ENCODE measurements at places on chromosomes 6 and 20.

DNA sequence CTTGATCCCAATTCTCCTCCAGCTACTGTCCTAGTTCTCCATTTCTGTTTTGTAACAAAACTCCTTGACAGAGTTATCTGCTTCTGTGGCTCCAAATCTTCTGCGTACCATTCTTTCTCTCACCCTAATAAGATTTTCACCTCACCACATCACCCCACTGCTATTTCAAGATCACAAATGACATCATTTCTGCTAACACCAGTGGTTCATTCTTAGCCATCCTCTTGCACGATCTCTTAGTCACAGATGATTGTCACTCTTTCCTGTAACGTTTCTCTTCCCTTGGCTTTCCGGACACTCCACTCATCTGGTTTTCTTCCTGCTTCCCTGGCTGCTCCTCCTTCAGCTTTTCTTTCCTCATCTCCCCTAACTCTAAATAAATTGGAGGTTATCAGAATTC is 56.8 kb upstream of the FABP7 start:
- no peak overlapping the region for H3K4me3 ChIP-seq
- H3K36me3 ChIP-seq, result no peaks in the 10 kb centered on the region
- H3K27me3 ChIP-seq, result no peaks in the 10 kb centered on the region
- H3K4me1 ChIP-seq, result no peaks in the 10 kb centered on the region

DNA sequence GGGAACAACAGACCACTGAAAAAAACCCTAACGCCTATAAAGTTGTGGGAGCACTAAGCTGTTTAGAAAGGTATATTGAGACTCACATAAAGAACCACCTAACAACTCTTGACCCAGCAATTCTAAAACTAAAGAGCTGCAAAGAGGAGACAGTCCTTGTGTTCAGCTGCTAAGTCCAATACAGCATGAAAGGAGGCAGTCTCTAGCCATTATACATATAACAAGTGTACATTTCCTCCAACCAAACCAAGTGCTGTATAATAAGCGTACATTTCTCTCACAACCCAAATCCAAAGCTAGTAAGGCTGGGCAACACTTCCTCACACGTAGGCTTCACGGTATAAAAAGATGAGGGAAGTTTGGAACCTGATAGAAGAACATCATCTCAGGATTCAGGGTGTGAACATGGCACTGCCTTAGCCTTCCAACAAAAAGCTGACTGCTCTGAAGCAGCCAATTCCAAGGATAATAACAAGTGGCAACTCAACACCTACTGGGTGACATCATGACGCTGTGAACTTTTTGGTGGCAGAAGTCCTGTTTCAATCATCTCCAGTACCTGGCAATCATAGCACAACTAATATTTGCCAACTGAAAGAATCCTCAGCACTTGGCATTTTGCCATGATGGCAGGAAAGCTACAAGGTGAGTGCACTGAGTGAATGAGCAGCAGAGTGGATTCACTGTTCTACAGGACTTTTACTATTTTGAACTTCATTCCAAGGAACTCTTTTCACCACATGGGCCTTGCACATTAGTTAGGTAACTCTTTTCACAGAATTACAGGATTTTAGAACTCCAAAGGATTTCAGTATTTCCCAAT is 16.6 kb downstream of the TBC1D20 start:
- peaks cover 3% of the 10 kb centered on the region for H3K4me1 ChIP-seq
- H3K27ac ChIP-seq, result no peak overlapping the region
- H3K36me3 ChIP-seq, result peaks cover 47% of the 10 kb centered on the region
- no peak overlapping the region for H3K4me3 ChIP-seq

DNA sequence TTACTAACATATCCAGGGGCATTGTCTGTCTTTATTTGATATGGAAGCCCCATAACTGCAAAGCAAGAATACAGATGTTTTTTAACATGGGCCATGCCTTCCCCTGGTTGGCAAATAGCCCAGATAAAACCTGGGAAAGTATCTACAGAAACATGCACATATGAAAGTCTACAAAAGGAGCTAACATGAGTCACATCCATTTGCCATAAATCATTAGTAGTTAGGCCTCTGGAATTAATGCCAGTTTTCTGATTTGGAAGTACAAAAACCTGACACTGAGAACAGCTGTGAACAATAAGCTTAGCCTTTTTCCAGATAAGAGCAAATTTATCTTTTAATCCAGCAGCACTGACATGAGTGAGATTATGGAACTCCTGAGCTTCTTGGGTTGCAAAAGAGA is 418.0 kb upstream of the IMPG1 start:
- H3K4me1 ChIP-seq, result no peaks in the 10 kb centered on the region
- H3K27ac ChIP-seq, result no peak overlapping the region
- no peak overlapping the region for H3K4me3 ChIP-seq
- H3K36me3 ChIP-seq, result no peaks in the 10 kb centered on the region
- H3K27me3 ChIP-seq, result no peaks in the 10 kb centered on the region

GRCh38 chr20:38002422-38002821 is 30.8 kb downstream of the TTI1 start:
- DNase-seq, result no peak
- H3K27ac ChIP-seq, result no peak overlapping the region
- H3K27me3 ChIP-seq, result no peaks in the 10 kb centered on the region
- no peak overlapping the region for H3K4me3 ChIP-seq
- peaks cover 59% of the 10 kb centered on the region for H3K36me3 ChIP-seq

GRCh38 chr20:62751551-62752150 is 43.0 kb downstream of the NTSR1 start:
- DNase-seq, result no peak
- no peaks in the 10 kb centered on the region for H3K27me3 ChIP-seq
- H3K4me3 ChIP-seq, result no peak overlapping the region
- no peak overlapping the region for H3K27ac ChIP-seq

GRCh38 chr6:115485400-115485799 is 575.3 kb downstream of the FRK start:
- H3K27me3 ChIP-seq, result no peaks in the 10 kb centered on the region
- no peak overlapping the region for H3K4me3 ChIP-seq
- no peaks in the 10 kb centered on the region for H3K36me3 ChIP-seq
- H3K4me1 ChIP-seq, result no peaks in the 10 kb centered on the region

DNA sequence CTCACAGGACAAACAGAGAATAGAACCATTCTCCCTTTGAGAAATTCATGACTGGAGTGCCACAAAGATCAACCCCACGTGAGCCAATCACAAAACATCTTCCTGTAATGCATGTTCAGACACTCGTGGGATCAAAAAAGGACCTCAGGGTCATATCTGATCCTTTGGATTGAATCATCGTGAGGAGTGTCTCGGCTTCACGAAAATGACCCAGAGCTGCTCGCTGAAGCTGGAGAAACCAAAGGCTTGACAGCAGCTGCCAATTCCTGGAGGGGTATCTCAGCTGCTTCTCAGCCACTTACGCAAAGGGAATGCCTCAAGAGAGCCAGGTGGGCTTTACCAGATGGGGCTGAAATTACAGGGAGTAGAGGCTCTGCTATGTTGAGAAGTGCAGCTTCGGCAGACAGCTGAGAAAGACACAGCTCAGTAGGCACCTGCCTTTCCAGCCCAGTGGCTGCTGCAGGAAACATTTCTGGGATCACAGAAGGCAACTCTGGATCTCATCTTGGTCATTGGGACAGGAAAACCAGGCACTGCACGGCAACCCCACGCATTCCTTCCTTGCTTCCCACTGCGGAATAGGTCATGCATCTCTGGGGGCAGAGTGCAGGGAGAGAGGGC is 813.1 kb downstream of the KIF16B start:
- peak overlapping the region; percentile 25 for H3K27ac ChIP-seq
- H3K4me3 ChIP-seq, result no peak overlapping the region
- H3K4me1 ChIP-seq, result no peaks in the 10 kb centered on the region
- no peaks in the 10 kb centered on the region for H3K36me3 ChIP-seq

GRCh38 chr20:62310757-62311121 is 7.9 kb downstream of the ADRM1 start:
- H3K36me3 ChIP-seq, result peaks cover 94% of the 10 kb centered on the region
- no peak overlapping the region for H3K4me3 ChIP-seq
- H3K27me3 ChIP-seq, result no peaks in the 10 kb centered on the region
- no peaks in the 10 kb centered on the region for H3K4me1 ChIP-seq
- no peak overlapping the region for H3K27ac ChIP-seq

DNA sequence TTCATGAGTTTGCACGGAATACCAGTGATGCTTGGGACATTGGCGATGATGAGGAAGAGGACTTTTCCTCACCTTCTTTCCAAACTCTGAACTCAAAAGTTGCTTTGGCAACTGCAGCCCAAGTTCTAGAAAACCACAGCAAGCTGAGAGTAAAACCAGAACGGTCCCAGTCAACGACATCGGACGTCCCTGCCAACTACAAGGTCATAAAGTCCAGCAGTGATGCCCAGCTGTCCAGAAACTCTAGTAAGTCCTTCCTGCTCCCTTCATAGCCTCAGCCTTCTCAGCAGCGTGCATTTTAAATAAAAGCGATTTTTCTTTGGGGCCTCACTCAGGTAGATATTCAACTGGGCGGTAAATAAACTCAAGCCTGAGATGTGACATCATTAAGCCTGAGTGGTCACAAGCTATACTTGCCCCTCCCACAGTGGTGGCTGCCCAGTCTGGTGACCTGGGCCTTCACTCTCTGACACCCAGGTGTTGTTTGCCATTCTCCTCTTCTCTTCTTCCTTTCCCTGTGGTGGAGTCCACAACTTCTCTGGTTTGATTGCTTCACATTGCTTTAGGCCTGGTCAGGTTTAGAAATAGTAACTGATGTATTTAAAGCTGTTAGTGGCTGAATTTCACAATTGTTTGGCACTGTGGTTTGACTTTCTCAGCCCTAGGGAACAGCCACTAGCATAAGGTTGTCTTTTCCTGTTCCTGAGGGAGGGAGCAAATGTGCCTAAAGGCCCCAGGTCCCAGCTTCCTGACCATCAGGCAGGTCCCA is 21.6 kb upstream of the TMEM217 start:
- H3K27me3 ChIP-seq, result no peaks in the 10 kb centered on the region
- DNase-seq, result peak; percentile 77
- peak overlapping the region; percentile 92 for H3K27ac ChIP-seq
- H3K4me3 ChIP-seq, result no peak overlapping the region

GRCh38 chr20:15986690-15987089 is 586.6 kb downstream of the KIF16B start:
- H3K27ac ChIP-seq, result no peak overlapping the region
- H3K27me3 ChIP-seq, result no peaks in the 10 kb centered on the region
- no peaks in the 10 kb centered on the region for H3K4me1 ChIP-seq
- H3K36me3 ChIP-seq, result no peaks in the 10 kb centered on the region

DNA sequence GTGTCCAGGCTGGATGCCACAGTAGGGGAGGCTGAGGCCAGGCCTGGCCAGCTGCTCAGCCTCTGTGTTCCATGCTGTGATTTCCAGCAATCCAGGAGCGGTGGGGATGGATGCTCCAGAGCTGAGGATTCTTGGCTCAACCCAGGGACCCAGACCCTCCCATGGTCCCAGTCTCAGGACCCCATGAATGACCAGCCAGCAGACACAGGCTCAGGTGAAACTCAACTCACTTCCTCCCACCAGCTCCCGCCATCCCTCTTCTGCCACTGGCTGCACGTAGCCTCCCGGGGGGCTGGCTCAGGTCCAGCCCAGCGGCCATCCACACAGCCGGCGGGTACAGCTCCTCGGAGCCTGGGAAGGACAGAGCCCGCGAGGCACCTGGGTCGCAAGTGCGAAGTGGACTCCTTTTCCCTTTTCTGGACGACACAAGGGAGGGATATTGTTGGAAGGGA is 54.5 kb upstream of the DACT2 start:
- no peaks in the 10 kb centered on the region for H3K27me3 ChIP-seq
- H3K4me3 ChIP-seq, result no peak overlapping the region
- H3K4me1 ChIP-seq, result no peaks in the 10 kb centered on the region

DNA sequence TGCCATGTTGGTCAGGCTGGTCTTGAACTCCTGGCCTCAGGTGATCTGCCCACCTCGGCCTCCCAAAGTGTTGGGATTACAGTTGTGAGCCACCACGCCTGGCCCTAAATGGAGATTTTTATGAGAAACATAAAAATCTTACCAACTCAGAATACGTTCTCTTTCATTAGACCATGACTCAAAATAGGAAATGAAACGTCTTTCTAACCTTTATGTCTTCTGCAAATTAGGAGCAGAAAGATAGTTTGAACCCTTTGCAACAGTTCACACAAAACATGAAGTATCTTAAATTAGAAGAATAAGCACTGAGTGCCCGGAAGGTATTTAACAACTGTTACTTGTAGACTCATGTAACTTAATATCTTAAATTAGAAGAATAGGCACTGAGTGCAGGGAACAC is 48.3 kb downstream of the AHI1 start:
- H3K36me3 ChIP-seq, result peaks cover 32% of the 10 kb centered on the region
- H3K4me3 ChIP-seq, result no peak overlapping the region
- H3K27ac ChIP-seq, result no peak overlapping the region
- no peak for DNase-seq
- H3K27me3 ChIP-seq, result no peaks in the 10 kb centered on the region

DNA sequence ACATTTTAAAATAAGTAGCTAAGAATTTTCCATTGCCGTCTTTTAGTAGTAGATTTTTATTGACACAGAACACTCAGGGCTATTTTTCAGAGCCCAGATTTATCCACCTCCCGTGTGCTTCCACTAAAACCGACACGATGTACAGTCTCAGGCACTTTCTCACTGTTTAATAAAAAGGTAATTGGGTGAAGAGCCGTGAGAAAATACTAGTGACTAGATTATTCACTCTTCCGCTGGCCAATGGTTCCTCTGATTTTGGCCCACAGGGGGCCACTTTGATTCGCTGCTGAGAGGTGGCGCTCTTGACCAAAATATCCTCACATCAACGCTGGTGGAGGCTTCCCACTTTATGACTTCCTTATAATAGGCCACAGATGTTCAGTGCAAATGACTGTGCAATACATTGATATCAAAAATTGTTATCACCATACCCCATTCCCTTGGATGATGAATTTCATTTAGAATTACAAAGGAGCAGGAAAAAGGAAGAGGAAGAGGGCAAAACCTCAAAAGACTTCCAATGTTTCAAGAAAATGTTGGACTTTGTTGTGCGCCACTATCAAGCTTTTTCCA is 12.3 kb upstream of the HDDC2 start:
- H3K4me1 ChIP-seq, result no peaks in the 10 kb centered on the region
- peak; percentile 9 for DNase-seq
- no peaks in the 10 kb centered on the region for H3K36me3 ChIP-seq
- H3K4me3 ChIP-seq, result no peak overlapping the region

- no peaks in the 10 kb centered on the region for H3K36me3 ChIP-seq
- H3K27me3 ChIP-seq, result no peaks in the 10 kb centered on the region
- H3K27ac ChIP-seq, result no peak overlapping the region
Observed at GRCh38 chr6:122751326-122751725, 28.2 kb upstream of the FABP7 start.

- no peak for DNase-seq
- H3K4me1 ChIP-seq, result no peaks in the 10 kb centered on the region
- H3K36me3 ChIP-seq, result no peaks in the 10 kb centered on the region
Observed at GRCh38 chr20:9255171-9255570, 186.3 kb downstream of the PLCB4 start.

Measured in ascending aorta (tissue), 2 donors.